Prostate gland (tissue), 2 donors: ENCODE measurements at places on chromosomes 7 and 10.

- no peak for DNase-seq
These were observed 80.1 kb downstream of the SVIL start for GRCh38 chr10:29554660-29555059.

DNA sequence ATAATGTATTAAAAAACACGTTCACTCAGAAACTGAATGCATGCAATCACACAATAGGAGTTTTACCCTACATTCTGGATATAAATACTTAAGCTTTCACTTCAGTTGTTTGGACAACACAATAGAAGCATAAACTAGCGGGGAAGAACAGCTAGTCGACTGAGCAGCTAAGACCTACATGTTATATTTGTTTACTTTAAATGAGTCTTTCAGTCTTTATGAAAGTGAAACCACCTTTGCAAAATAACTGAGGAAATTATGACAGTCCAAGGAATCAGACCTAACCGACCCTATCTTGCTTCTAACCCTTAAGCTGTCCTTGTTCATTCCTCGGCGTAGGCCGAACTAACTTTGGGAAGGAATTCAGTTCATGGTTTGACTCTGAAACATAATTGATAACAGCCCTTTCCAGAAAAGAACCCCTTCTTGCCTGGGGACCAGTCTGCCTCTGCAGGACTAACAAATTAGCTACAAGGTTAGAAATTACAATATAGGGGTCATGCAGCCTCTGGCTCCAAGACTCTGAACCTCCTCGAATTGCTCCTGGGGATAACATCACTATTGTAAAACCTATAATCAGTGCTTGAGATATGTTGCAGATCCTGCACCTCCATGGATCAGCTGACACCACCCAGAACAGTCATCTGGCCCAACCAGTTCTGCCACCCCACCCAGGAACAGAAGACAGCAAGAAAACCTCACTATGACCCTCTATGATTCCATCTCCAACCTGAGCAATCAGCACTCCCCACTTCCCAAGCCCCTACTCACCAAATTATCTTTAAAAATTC lies 185.1 kb upstream of the KLF6 start:
- DNase-seq, result peak; percentile 27

- no peak for DNase-seq
These were observed 224.3 kb downstream of the TWIST1 start for GRCh38 chr7:18893156-18893555.

- DNase-seq, result no peak
These were observed 73.9 kb upstream of the NMT2 start for GRCh38 chr10:15242261-15242840.
